M059J (cell line): ENCODE measurements at places on chromosomes 4 and X. TPM values are rescaled to one million over a fixed set of nuclear protein-coding genes. Genes with fewer than 3 reads are reported as not detected.

The FGFRL1 gene
- 45.3 and 82.5 TPM in 2 replicates for total RNA-seq

The S100P gene
- total RNA-seq, result not detected in 2 replicates

The RPA4 gene
- total RNA-seq, result not detected in 2 replicates

The MAGEB10 gene
- 0.10 TPM in 1 of 2 replicates, not detected in the other for total RNA-seq

The CDKL2 gene
- total RNA-seq, result 0.05 and 0.15 TPM in 2 replicates

The SMIM10L2A gene
- total RNA-seq, result 0.07 TPM in 1 of 2 replicates, not detected in the other

The DDX53 gene
- total RNA-seq, result 0.81 and 1.6 TPM in 2 replicates

The ENAM gene
- not detected in 2 replicates for total RNA-seq

The VSIG4 gene
- total RNA-seq, result not detected in 2 replicates

The ASB5 gene
- total RNA-seq, result 0.57 TPM in 1 of 2 replicates, not detected in the other

The STPG2 gene
- not detected in 2 replicates for total RNA-seq

The TAF7L gene
- total RNA-seq, result not detected in 2 replicates

The SGCB gene
- 15.5 and 33.1 TPM in 2 replicates for total RNA-seq

The GPR82 gene
- total RNA-seq, result not detected in 2 replicates

The ATRX gene
- 46.0 and 60.1 TPM in 2 replicates for total RNA-seq
